ENCODE measurements at places on chromosomes 3 and 15. TPM values are rescaled to one million over a fixed set of nuclear protein-coding genes. Genes with fewer than 3 reads are reported as not detected.

HCLS1 gene
- 11.6 TPM for total RNA-seq

CHRFAM7A gene
- total RNA-seq, result 3.6 TPM

DNA sequence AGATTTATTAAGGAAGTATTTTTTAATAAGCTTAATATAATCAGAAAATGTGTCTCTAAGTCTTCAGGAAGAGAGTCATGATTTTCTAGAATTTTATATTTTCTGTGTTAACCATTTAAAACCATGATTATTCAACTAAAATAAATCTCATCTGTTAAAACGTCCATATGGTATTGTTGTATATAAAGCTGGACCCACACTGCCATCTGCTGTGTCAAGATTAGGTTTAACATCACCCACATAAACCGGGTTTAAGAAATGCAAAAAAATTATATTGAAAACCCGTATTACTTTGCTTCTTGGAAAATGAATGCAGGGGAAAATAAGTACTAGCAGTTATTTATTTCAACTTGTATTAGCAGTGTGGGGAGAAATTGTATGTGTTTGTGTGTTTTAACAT is 9.5 kb upstream of the CCDC66 start:
- DNase-seq, result no peak

GRCh38 chr15:99455789-99456160 is 110.0 kb upstream of the MEF2A start:
- DNase-seq, result no peak

DNA sequence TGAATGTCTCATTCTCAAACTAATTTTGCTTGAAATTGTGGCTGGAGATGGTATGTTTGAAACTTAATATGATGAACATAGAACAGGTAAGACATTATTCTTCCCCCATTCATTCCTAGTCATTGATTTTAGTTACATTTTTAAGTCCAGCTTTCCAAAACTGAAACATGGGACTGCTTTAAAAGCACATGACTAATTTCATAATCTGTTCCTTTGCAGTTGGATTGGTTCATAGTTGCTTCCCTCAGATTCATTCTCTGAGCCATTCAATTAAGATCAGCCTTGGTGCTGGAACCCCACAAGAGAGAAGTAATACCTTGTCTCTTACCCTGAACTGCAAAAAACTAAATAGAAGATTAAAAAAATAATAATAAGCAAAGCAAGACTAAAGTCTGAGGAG is 87.5 kb upstream of the TGFBR2 start:
- DNase-seq, result no peak

DNA sequence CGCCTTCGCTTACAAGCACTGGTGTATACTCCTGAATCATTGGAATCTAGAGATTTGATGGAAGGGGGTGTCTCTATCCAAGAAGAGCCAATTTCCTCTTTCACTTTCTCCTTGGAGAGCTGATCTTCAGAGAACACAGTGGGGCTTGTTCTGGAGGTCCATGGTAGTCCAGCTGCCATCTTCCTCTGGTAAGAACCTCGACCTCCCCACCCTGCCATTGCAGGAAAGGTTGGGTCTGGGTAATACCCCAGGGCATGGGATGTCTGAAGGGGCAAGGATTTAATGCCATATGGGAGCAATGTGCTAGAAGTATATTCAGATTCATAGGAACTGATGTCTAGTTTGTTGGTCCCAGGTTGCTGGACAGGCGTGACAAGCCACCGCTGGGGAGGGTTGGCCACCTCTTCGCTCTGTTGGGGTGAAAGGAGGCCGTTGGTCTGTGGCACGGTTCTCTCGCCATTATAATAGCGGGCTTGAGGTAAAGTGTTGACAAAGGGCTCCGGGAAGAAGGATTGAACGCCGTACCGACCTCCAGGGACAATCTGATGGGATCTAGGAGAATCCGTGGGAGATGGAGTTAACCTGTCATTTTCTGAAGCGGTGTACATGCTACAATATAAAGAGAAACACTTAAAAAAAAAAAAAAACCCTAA is 4.8 kb downstream of the EOMES start:
- DNase-seq, result no peak

DNA sequence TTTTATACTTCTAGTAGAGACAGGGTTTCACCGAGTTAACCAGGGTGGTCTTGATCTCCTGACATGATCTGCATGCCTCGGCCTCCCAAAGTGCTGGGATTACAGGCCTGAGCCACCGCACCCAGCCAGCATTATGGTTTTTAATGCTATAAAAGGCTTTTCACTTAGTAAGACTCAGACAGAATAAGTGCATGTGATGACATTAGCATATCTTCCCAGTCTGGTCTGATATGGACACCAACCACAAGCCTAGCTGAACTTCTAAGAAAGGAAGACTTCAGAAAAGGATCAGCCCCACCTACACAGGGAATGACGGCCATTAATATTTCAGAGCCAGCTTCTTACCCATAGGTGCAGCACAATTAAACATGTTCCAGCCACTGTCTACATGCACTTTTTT is 27.0 kb downstream of the GRK7 start:
- DNase-seq, result no peak

GRCh38 chr3:26621906-26622620 is 509 bp upstream of the LRRC3B start:
- DNase-seq, result no peak

DNA sequence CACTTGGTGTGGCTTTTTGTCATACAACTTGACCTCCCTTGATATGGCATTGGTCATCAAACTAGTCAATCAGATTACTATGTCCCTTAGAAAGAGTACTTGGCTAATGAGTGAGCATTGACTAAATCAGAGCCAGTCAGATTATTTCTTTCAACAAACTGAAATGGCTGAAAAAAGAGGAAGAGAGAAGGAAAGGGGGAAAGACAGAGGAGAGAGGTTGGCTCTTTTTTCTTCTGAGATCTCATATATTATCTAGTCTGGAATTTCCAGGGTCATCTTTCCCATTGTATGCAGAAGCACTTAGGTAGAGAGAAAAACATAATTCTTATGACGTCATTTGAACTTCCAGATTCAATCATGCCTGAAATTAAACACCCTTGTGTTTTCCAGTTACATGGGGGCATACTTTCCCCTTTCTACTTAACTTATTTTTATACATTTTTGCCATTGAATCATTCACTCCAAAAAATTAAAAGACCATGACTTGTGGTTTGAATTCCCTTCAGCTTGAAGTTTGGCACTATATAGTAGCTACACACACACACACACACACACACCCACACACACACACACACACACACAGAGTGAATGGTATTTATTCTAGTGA is 387.8 kb downstream of the LSAMP start:
- DNase-seq, result no peak

GRCh38 chr15:78035321-78035751 is 42.2 kb downstream of the TBC1D2B start:
- no peak for DNase-seq

DNA sequence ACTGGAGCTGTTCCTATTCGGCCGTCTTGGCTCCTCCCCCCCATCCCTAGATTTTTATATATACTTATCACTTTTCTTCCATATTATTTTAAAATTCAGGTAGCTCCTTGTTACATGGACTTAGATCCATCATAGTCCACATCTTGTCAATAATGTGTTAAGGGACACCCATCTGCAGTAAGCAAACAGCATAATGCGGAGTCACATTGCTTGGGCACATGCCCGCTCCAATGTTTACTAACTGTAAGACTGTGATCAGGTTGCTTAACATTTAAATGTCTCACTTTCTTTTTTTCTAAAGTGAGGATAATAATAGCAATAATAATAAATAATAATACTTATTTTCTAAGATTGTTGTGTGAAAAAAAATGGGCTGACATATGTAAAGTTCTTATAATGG is 303.2 kb upstream of the SOX14 start:
- DNase-seq, result no peak

DNA sequence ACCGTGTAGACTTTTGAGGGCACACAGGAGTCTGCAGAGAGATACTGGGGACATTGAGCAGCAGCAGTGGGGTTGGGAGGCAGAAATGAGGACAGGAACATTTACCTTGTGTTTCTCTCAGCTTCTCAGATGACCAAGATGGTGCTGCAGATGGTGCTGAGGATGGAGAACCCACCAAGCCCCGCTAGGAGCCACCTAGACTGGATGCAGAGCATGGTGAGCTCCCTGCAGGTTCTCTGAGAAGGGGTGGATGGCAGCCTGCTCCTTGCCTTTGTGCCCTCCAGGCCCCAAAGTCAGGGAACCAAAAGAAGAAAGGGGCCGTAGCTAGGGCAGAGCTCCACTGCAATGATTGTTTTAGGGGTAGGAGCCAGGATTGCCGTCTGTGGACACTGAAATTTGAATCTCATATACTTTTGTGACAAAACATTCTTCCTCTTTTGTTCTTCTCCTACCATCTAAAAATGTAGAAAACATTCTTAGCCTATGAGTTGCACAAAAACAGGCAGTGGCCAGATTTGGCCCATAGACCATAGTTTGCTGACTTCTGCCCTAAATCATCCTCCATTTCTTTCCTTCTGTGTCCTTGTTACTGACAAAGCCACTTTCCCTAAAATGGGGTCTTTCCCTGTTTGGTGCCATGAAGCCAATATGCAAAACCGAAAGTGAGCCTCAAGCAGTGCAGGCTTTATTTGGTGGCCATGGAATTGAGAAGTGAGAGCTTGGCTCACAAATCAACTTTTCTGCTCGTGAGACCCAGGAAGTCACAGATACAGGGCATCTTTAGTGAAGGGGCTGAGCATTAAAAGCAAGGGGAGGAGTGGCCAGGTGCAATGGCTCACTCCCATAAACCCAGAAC is 11.9 kb upstream of the MUC20 start:
- no peak for DNase-seq

DNA sequence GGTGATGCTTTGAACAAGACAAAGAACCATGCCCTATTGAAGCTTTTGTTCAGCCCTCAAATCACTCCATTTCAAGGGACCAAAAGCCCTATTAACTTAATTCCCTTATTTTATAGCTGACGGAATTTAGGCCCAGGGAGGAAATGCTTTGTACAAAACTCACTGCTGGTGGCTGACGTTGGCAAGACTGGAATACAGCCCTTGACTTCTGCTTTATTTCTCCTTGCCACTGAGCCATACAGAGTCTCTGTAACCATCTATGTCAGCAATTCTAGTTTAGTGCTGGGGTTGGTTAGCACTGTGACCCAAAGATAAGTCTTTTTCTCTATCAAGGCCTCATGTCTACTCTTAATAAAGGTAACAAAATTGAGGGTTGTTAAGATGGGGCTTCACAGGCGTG is 316.1 kb upstream of the TPRG1 start:
- DNase-seq, result no peak

- DNase-seq, result no peak
Observed at GRCh38 chr3:146218880-146219866, 31.7 kb downstream of the PLSCR4 start.

GRCh38 chr3:13027154-13027553 is 46.1 kb downstream of the IQSEC1 start:
- no peak for DNase-seq

Measured in urinary bladder (tissue), 4 donors.